NCI-H1694 treated with DMSO at 0.1 percent for 48 hours (cell line): ENCODE measurements at places on chromosomes 13 and 19.

- no peak for DNase-seq
Observed at GRCh38 chr19:4227771-4228170, 1.6 kb upstream of the EBI3 start.

DNA sequence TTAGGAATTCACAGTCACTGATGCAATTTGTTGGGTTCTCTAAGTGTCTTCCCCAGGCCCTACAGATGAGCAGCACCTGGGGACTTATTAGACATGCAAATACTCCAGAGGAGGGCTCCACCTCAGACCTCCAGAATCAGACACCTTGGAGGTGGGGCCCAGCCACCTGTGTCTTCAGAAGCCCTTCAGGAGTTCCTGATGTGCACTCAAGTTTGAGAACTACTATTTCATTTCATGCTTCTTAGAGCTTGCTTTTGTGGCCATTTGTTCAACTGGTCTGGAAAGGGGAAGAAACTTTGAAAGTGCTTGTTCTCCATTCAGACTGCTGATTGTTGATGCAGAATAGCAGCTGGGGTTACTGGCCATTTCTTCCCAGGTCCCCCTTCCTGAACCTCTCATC lies 472.0 kb downstream of the COG6 start:
- no peak for DNase-seq

GRCh38 chr19:42066075-42066754 lies 3.8 kb downstream of the GRIK5 start:
- DNase-seq: no peak

DNA sequence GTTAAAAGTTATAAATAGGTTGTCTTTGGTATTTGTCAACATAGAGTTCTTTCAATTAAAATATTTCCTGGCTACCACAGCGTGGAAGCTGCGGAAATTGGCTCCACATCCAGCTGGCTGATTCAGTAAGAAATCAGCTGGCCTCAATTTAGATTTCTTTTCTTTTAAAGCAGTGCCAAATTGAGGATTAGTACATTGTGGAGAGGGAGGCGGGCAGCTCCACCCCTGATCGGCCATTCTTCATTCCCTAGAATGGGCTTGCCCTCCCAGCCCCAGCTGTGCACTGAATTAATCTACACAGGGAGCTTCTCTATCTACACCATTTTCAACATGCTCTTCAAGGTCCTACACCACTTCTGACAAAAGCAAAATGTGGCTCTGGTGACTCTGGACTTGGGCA lies 624.8 kb downstream of the DACH1 start:
- DNase-seq: no peak

DNA sequence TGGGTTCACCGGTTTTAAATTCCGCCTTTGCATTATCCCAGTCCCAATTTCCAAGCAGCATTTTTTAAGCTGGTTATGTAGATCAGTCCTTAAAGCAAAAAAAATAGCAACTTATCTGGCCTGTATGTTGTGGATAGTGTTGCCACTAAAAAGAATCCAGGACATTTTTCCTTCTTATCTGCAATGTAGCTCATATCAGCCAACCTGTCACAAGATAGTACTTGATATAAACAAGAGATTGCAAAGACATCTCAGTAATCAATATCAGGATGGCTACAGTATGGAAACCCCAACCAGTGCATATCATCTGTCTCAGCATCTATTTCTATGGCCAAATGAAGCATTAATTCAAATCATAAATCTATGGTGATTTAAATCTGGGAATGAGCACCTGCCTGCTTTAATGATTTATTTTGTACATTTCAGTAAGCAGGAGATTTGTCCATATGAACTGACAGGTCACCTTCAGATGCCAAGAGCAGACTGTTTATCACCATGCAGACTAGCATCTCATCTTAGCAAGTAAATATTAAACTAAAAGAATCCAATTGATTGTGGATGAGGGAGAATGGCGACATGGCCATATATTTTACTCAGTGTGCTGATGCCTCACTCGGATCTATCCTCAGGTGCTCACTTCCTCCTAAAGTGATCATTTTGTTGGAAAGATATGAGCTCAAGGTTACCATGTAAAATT lies 240.4 kb downstream of the DACH1 start:
- no peak for DNase-seq

DNA sequence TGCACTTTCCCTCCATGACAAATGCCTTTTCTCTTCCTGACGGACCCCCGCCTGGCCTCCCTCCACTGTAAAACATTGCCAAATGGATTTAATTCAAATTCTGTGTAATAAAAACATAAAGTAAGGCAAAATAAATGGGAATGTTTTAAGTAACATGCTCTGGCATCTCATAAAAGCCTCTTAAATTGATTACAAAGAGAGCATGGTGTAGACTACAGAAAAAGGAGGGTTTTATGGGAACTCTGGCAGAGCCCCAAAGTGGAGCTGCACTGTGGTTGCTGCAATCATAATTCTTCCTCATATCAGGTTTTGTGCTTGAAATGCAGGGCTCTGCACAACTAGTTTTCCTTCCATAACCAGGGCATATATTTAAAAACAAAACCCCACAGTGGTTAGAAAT lies 44.3 kb upstream of the SIAH3 start:
- DNase-seq: no peak

- DNase-seq: no peak
Observed at GRCh38 chr13:29597706-29598105, 2.2 kb upstream of the SLC7A1 start.

DNA sequence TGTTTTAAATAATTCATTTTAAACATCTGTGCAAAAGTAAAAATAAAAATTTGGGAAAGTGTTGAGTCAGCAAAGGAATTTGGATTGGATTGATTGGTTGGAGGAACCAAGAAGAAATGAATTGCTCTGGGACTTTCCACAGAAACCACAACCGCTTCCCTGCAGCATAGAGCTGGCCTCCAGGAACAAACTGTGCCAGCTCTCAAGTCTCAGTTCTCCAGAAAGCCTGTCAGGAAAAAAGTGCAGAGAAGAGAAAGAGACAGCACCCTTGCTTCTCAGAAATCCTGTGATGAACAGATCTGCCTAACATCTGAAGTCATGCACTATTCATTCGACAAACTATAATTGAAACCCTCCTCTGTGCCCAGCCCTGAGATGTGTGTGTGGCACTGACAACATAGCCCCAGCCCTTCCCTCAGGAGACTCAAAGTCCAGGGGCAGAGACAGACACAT lies 14.8 kb downstream of the LYPD3 start:
- DNase-seq: no peak

DNA sequence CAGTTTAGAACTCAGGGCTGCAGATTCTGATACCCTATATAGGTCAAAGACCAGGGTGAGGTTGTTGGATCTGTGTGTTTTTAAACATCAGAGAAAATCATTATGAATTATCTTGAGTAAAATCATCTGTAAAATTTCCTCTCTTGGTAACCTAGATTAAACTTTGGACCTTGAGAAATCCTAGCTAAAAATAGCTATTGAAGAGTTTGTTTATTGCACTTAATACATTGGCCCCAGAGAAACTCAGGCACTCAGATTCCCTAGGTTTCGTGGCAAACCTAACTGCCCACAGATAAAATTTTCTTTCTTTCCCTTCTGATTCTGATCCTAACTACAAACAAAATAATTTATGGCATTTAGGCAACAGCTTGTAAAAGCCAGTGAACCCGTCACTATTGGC lies 102.3 kb downstream of the GPC6 start:
- DNase-seq: no peak

GRCh38 chr19:39916851-39917396 lies 17.5 kb downstream of the FCGBP start:
- DNase-seq: no peak
